ENCODE measurements at places on chromosomes 1 and 21. TPM values are rescaled to one million over a fixed set of nuclear protein-coding genes. Genes with fewer than 3 reads are reported as not detected.

The AGT gene
- total RNA-seq, result not detected

The CAMK2N1 gene
- total RNA-seq, result 2.5 TPM

The SIM2 gene
- not detected for total RNA-seq

The FCN3 gene
- total RNA-seq, result not detected

The S100B gene
- 0.71 TPM for total RNA-seq

The RGS13 gene
- not detected for total RNA-seq

The HOOK1 gene
- total RNA-seq, result 4.7 TPM

The SYT2 gene
- total RNA-seq, result not detected

The TMPRSS3 gene
- 31.2 TPM for total RNA-seq

The SPOCD1 gene
- not detected for total RNA-seq

The FMOD gene
- 1.7 TPM for total RNA-seq

The SLC44A5 gene
- 0.23 TPM for total RNA-seq

The OLIG1 gene
- not detected for total RNA-seq

The SERTAD4 gene
- total RNA-seq, result not detected

The NBPF6 gene
- not detected for total RNA-seq

The ANGPTL7 gene
- total RNA-seq, result not detected

The LCE1F gene
- not detected for total RNA-seq

The TAS1R3 gene
- total RNA-seq, result 0.27 TPM

The SMYD3 gene
- total RNA-seq, result 17.6 TPM

The RGS18 gene
- total RNA-seq, result 0.55 TPM

The FMO5 gene
- total RNA-seq, result 0.15 TPM

The DENND2D gene
- 232 TPM for total RNA-seq

The PRKAA2 gene
- total RNA-seq, result not detected

The VSIG8 gene
- total RNA-seq, result not detected

The ZNF691 gene
- 12.0 TPM for total RNA-seq

The CFAP57 gene
- total RNA-seq, result 0.42 TPM

The FCGR3B gene
- not detected for total RNA-seq

The LAMC2 gene
- total RNA-seq, result not detected

The SHISAL2A gene
- total RNA-seq, result 13.1 TPM

The C1orf216 gene
- total RNA-seq, result 20.4 TPM

The DYNLT5 gene
- total RNA-seq, result not detected

The GBP7 gene
- total RNA-seq, result not detected

The MAP3K7CL gene
- 5.5 TPM for total RNA-seq

The F3 gene
- 0.30 TPM for total RNA-seq

The HHAT gene
- total RNA-seq, result 1.5 TPM

The UBE2G2 gene
- 121 TPM for total RNA-seq

The GJB3 gene
- total RNA-seq, result not detected

The TLR5 gene
- total RNA-seq, result 0.21 TPM

The CD52 gene
- total RNA-seq, result 254 TPM

The NUAK2 gene
- 1.6 TPM for total RNA-seq

The ADGRL4 gene
- not detected for total RNA-seq

The DDR2 gene
- total RNA-seq, result 0.17 TPM

The SLAMF7 gene
- total RNA-seq, result 75.4 TPM

The PTPRF gene
- total RNA-seq, result 0.67 TPM

The LRRIQ3 gene
- 2.6 TPM for total RNA-seq

The CHIA gene
- not detected for total RNA-seq

The SOAT1 gene
- 83.4 TPM for total RNA-seq

The FAM177B gene
- not detected for total RNA-seq

The HMCN1 gene
- total RNA-seq, result not detected

The MEX3A gene
- 0.67 TPM for total RNA-seq

The LCE1E gene
- total RNA-seq, result not detected

The PER3 gene
- 4.0 TPM for total RNA-seq

The MXRA8 gene
- 0.55 TPM for total RNA-seq
